Progenitor cell of endocrine pancreas (in vitro differentiated cells): ENCODE measurements at places on chromosomes 16 and 17. TPM values are rescaled to one million over a fixed set of nuclear protein-coding genes. Genes with fewer than 3 reads are reported as not detected.
A peak's percentile ranks its signal among the peaks of the same experiment; 100 is the strongest.

- DNase-seq, result no peak
Observed at GRCh38 chr16:1744338-1744840, 27.0 kb downstream of the NME3 start.

DNA sequence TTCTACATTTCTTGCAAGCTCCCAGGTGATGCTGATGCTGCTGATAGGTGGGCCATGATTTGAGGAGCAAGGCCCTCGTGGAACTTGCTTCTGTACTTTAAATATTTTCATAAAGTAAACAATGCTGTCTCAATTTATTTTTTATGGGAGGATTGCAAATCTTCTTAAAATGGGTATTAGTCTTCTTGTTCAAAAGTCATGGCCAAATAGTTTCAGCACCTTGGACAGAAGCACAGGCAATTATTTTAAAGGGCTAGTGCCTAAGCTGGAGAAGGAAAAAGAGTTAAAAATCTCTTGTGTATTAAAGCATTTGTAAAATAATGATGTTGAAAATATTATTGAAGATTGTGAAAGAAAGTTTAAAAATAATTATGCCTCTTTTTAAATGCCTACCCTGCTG is 50.5 kb downstream of the GPR139 start:
- peak; percentile 15 for DNase-seq

The BFAR gene
- 75.0 and 76.1 TPM in 2 replicates for total RNA-seq

- no peak for DNase-seq
Observed at GRCh38 chr16:77677129-77677528, 45.2 kb upstream of the NUDT7 start.

The CCDC78 gene
- 2.5 and 3.2 TPM in 2 replicates for total RNA-seq

- no peak for DNase-seq
Observed at GRCh38 chr17:11990363-11990983, 6.8 kb downstream of the ZNF18 start.

The UMOD gene
- 0.11 TPM in 1 of 2 replicates, not detected in the other for total RNA-seq

DNA sequence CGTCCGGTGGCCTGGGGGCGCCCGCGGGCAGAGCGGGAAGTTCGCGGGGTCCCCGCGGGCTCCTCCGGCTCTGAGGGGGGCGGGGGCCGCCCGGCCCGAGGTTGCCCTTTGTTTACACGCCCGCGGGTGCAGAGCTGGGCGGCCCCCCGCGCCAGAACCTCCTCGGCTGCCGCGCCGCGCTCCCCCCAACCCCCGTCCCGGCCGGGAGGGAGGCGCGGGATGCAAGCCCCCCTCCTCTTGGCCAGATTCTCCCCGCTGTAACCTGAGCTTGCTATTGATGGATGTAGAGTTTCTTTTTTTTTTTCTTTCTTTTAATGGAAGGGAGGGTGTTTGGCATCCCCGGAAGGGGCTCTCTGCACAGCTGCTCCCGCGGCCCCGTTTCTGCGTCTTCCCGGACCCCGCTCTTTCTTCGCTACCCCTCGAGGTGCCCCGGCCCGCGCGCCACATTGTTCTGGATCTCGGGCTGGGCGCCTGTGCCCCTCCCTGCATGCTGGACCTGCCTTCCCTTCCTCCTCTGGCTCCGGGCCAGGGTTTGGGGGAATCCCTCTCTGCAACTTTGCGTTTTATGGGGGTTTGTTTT is 646 bp downstream of the CBX2 start:
- no peak for DNase-seq

The PRR35 gene
- not detected in 2 replicates for total RNA-seq

- no peak for DNase-seq
Observed at GRCh38 chr16:79093554-79093967, 507.0 kb downstream of the MAF start.

GRCh38 chr16:23334457-23334853 is 32.4 kb downstream of the SCNN1B start:
- no peak for DNase-seq

DNA sequence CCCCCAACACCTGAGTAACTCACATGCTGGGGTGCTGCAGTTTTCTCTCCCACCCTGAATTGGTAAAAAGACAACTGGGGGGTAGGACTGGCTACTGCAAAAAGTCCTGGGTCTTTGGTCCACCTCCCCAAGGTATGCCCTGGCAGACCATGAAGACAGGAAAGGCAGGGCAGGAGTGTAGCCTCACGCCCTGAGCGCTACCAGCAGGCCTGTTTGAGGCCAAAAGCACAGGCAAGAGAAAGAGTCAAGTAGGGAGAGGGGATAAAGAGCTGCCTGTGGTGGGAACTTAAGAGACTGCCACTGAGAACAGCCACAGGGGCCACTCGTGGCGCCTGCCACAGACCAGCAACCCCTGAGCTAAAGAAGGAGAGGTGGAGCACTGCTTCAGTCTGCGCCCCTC is 13.8 kb downstream of the PSMB3 start:
- DNase-seq, result no peak

DNA sequence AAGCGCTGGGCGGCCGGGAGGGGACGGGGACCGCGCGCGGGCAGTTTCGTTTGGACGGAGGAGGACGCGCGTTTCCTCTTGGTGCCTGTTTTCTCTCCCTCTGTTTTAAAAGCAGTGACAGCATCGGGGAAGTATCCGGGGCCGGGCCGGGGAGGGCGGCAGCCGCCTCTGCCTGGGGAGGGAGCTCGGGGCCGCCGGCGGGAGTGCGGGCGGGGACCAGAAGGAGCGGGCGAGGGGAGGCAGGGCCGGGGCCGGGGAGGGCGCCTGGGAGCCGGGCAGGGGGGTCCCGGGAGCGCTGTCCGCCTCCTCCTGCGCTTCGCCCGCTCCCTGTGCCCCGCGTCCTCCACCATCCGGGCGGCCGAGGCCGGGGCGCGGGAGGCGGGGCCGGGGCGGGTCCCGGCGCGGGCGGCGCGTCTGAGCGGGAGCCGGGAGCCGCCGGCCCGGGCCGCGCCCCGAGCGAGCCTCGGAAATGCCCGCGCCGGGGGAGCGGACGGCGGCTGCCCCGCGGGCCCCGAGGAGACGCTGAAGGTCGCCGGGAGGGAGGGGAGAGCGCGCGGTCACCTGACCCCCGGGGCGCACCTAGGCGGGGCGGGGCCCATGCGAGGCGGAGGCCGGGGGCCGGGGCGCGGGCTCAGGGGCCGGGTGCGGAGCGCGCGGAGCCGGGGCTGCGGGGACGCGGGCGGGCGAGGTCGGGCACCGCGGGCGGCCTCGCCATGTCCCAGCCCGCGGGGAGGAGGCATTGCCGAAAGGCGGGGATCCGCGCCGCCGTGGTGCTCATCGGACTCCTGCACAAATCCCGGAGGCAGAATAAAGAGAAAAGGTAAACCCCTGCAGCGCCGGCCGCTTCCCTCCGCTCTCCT is 57.3 kb downstream of the RAP1GAP2 start:
- peak; percentile 56 for DNase-seq

DNA sequence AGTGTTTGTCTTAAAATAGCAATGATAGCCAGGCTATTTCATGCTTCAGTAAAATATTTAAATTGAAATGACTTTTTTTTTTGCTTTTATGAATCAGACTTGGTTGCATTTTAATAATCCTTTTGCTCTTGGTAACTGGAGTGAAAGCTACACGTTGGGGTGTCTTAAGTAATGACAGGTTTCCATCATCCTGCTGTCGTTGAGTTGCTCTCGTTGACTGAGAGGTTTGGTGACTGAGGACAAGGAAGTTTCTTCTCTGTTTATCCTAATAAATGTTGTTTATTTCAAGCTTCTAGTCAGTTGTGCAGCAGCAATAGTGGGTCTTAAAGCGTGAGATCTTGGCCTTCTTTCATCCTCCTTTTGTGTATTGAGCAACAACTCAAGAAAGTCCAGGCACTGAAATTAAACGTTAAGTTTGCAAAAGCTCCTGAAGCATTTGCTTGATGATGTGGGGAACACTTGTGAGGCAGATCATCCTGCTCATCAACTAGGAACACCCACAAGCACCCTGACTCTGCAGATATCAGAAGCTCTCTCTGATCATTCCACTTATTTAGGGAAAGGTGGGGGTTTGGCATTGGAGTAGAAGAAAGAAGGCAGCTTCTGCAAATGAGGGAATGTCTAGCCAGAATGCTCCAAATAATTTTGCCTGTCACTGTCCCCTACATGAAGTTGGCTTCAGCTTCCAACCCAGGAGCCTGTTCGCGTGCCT is 179.1 kb downstream of the RBFOX1 start:
- no peak for DNase-seq

The CALB2 gene
- 0.96 and 2.2 TPM in 2 replicates for total RNA-seq

- no peak for DNase-seq
Observed at GRCh38 chr16:57884655-57885133, 82.4 kb upstream of the KIFC3 start.

- DNase-seq, result no peak
Observed at GRCh38 chr17:40320756-40321523, 12.0 kb downstream of the RARA start.

The CDC27 gene
- 79.1 and 87.4 TPM in 2 replicates for total RNA-seq

The CD300A gene
- total RNA-seq, result 3.9 and 4.5 TPM in 2 replicates

DNA sequence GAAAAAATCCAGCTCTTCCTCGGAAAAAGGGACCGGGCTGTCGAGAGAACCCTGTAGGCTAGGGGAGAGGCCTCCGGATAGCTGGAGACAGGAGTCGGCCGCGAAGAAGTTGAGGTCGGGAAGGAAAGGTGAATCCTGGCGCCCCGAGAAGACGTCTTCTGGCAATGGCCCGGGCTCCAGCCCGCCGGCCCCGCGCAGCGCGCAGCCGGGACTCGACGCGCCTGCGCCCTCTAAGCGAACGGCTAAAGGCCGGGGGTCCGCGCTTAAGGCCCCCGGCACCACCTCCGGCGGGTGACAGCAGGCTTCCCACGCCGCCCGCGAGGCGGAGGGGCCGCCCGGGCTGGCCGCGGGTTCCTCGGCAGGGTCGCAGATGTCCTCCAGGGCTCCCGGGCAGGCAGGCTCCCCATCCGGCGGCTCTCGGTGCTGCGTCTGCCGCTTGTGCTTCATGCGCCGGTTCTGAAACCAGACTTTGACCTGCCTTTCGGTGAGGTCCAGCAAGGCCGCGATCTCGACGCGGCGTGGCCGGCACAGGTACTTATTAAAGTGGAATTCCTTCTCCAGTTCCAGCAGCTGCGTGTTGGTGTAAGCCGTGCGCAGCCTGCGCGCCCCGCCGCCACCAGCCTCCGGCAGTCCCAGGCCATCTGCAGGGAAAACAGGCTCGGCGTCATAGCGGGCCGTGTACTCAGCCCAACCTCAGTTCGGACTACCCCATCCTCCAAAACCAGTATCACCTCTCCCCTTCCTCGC is 1.6 kb downstream of the HOXB2 start:
- DNase-seq, result peak; percentile 39

The JUP gene
- 195 and 199 TPM in 2 replicates for total RNA-seq

The SEPTIN12 gene
- 0.78 TPM in 1 of 2 replicates, not detected in the other for total RNA-seq

DNA sequence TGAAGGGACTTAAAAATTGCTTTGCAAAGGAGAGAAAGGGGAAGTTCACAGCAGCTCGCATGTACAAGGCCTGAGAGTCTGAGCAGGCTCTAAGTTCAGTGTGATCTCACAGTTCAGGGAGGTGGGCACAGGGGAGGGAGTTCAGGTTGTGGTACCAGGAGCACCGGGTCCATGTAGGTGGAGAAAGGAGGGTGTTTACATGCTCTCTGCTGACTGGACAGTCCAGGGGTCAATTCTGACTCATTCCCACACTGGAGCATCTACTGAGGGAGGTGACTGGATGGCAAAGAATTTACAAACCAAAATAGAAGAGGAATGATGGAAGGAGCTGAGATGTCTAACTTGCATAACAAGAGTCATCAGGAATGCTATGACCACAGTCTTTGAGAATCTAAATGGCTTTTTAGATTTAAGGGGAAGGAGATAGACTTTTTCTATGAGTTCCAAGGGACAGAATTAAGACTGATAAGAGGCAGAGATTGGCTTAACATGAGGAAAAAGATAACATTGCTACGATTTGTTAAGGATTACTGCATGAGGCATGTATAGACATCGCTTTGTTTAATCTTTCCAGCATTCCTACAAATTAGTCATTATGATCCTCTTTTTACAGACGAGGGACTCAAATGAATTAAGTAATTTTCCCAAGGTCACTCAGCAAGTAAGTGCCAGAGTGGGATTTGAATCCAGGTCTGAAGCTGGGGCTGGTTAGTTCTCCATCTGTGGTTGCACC is 29.9 kb downstream of the MIS12 start:
- no peak for DNase-seq

- DNase-seq, result no peak
Observed at GRCh38 chr17:51797150-51797549, 361.4 kb downstream of the CA10 start.

- DNase-seq, result no peak
Observed at GRCh38 chr16:50655558-50656055, 25.5 kb downstream of the SNX20 start.

DNA sequence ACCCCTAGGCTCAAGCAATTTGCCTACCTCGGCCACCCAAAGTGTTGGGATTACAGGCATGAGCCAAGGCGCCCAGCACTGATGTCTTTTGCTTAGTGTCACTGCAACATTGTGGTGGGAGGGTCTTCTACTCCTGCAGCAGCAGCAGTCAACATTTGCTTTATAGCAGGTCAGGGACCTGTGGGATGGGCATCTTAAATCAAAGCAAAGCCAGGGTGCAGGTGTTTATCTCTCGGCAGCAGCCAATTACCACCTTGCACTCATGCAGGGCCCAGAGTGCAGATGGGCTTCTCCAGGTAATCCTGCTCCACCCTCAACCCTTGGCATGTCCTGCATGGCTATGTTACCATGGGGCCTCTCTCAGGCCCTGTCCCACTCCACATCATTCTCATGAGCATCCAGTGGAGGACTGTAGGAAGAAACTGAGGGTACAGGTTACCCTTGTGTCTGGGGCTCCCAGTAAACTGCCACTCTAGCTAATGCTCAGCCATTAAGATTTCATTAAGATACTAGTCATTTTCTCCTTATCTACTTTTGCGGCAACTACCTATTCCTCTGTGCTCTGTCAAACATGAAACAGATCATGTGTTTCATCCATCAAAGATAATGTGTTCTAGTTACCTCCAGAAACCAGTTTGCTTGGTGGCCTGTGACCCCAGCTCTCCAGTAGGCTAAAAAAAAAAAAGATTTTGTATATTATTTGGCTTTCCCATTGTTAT is 16.8 kb downstream of the ADGRG5 start:
- no peak for DNase-seq

The TMEM132E gene
- 0.05 and 0.13 TPM in 2 replicates for total RNA-seq

DNA sequence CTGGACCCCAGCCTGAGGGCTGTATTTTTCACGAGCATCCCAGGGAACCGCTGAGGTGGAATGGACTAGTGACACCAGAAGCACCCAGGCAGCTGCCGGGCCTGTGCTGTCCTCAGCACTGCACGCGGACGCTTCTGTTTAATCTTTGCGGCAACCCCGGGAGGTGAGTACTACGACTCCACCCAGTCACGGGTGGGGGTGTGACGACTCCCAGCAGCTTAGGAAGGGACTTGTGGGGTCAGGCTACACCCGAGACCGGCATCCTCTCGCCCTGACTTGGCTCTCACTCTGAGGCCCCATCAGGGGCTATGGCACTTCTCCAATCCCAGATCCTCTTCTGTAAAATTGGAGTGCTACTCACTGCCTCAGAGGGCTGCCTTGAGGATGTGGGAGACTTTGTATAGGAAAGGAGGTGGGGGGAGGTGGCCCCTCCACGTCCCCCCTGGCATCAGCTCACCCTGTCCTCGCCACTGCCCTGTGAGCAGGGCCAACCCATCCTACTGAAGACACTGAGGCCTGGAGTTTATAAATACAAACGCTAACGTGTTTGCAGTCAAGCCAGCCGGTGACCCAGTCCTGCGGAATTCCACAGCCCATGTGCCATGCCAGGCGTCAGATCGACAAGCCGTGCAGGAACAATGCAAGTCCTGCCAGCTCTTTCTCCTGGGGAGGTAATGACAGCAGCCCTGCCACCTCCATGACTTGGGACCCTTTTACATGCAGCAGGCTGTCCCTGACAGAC is 44.4 kb downstream of the PPL start:
- no peak for DNase-seq
